ENCODE measurements at places on chromosomes 1 and 21.
A peak's percentile ranks its signal among the peaks of the same experiment; 100 is the strongest.

- no peak for DNase-seq
Measured at GRCh38 chr1:15262706-15263105, 15.7 kb downstream of the FHAD1 start.

- DNase-seq, result no peak
Measured at GRCh38 chr1:58722967-58723366, 23.1 kb upstream of the MYSM1 start.

GRCh38 chr1:197632651-197633050 is 142.6 kb downstream of the DENND1B start:
- DNase-seq, result peak; percentile 45

GRCh38 chr1:59183749-59184317 is 113.1 kb upstream of the FGGY start:
- no peak for DNase-seq

DNA sequence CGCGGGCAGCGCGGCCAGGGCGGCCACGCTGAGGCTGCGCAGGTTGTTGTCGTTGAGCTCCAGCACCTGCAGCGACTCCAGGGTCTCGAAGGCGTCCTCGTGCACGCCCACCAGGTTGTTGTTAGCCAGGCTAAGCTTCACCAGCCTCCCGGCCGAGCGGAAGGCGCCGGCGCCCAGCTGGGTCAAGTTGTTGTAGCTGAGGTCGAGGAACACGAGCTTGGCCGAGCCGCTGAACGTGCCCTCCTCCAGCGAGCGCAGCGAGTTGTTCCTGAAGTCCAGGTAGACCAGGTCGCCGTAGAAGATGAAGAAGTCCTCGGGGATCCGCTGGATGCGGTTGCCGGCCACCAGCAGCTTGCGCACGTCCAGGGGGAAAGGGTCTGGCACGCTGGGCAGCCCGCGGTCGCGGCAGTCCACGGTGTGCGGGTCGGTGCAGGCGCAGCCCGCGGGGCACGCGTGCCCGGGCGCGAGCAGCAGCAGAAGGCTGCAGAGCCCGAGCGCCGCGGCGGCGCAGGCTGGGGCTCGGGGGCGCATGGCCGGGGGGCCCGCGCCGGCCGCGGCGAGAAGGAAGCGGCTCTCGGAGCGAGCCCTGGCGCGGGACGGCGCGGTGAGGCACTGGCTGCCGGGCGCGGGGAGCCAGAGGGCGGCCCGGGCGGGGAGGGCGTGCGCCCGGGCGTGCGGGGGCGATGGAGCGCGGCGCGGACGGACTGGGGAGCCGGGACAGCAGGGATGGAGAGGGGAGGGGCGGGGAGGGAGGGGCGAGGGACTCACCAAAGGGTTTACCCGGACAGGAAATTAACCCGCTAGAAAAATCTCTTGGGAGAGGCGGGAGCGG is 524 bp downstream of the LRRC38 start:
- DNase-seq, result no peak

DNA sequence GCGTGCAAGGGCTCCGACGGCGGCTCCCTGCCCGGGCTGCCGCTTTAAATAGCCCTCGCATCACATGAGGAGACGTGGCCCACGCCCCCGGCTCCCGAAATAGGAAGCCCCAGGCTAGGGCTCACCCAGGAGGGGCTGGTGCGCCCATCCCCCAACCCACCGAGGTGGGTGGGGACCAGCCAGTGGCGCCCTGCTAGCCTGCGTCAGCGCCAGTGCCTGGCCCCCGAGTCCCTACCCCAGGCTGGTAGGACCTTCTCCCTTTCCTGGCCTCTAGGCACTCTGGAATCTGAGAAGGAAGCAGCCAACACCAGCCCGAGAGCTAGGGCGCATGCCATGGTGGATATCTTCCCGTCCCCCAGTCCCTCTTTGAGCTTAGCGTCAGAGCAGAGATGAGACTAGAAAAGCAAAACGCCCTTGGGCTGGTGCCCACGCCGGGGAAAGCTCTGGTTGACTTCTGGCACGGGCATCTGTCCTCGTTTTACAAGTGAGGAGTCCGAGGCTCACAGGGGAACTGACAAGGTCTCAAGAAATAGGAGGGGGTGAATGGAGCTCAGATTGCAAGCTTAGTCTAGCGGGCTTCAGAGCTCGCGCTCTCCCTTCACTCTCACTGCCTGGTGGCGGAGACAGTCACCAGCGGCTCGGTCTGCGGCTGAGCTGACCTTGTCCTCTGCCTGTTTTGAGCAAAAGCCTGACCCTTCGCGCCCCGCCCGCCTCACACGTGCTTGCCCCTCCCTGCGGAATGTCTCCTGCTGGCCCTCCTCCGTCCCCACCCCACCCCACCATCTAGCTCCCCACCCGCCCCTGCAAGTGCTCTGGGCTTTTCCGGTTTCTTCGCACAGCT is at the start of gene FABP3:
Gene FABP3, minus strand, starts transcription at position 21 of the 841 bp plus-strand sequence. CDS start 62 bp downstream, outside the sequence.
- DNase-seq, result no peak

GRCh38 chr1:173742203-173742886 is 27.6 kb downstream of the KLHL20 start:
- DNase-seq, result no peak

GRCh38 chr1:75600781-75601180 is 10.1 kb downstream of the SLC44A5 start:
- DNase-seq, result no peak

GRCh38 chr1:71593523-71593922 is 512.7 kb upstream of the ZRANB2 start:
- DNase-seq, result peak; percentile 67

- DNase-seq, result peak; percentile 98
Measured at GRCh38 chr1:155172732-155173477, at the start of gene KRTCAP2. Gene KRTCAP2 (minus strand): TSS chr1:155173304. CDS start chr1:155173224, 80 bp downstream.

DNA sequence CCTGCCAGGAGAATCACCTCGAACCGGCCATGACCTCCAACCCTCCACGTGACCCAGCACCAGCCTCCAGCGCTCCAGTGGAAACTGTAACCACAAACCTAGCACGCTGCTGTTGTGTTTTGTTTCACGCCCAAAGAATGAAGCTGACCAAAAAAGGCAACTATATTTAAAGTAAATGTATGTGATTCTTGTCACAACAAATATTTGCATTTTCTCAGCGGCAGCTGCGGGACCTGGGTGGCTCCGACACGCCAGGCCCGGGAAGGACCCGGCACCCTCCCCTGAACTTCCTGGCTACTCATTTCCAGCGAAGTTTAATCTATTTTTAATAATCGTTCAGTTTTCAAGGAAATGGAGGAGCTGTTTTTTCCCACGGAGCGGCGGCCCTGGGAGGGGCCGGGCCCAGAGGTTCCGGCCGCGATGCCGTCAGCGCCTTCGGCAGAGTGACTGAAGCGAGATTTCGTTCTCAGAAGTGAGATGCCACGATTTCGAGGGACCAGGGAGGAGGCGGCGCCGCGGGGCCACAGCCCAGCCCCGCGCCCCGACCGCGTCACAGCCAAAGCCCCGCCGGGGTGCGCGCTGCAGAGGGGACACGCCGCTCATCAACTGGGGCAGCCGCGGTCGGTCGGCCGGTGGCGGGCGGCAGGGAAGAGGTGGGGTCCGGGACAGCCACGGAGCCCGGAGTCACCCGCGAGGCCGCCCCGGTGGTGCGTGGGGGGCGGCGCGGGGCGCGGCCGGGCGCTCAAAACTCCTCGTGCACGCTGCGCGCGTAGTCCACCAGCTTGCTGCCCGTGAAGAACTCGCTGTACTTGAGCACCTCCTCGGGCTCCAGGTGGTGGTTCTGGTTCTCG is 3.0 kb upstream of the TNFRSF4 start:
- no peak for DNase-seq

DNA sequence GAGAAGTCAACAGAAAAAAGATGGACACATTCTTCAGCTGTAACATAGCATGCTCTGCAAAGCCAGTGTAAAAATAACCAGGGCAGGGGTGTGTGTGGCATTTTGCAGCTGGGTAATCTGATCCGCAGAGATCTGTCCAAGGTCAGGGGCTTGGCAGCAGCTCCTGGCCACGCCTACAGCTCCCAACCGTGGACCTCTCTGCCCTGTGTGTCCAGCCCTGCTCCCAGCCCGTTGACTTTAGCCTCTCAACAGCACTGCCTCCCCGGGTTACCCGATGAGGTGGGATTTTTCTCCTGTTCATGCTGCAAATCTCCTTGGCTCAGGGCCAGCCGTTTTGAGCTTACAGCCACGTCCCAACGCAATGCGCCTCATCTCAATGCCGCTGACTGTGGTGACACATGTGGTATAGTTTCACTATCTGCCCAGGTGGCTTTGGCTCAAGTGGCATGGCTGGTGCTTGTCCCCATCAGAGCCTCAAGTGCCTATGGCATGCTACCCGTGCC is 68.1 kb downstream of the VWA5B1 start:
- DNase-seq, result no peak

- no peak for DNase-seq
Measured at GRCh38 chr1:186178426-186179043, 196.5 kb downstream of the TPR start.

GRCh38 chr1:31617218-31617915 is at the start of gene HCRTR1:
Gene HCRTR1 (plus strand): TSS chr1:31617689. CDS start chr1:31619193, 1,504 bp downstream.
- DNase-seq, result no peak

GRCh38 chr21:33374450-33375096 is 28.6 kb upstream of the IFNGR2 start:
- peak; percentile 95 for DNase-seq

DNA sequence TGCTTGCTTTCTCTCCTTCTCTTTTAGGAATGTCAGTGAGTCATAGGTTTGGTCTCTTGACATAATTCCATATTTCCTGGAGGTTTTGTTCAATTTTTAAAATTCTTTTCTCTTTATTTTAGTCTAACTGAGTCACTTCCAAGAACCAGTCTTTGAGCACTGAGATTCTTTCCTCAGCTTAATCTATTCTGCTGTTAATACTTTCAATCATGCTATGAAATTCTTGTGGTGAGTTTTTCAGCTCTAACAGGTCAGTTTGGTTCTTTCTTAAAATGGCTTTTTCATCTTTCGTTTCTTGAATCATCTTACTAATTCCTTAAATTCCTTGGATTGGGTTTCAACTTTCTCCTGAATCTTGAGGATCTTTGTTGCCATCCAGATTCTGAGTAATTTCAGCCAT is 321.0 kb downstream of the PTBP2 start:
- DNase-seq, result no peak

DNA sequence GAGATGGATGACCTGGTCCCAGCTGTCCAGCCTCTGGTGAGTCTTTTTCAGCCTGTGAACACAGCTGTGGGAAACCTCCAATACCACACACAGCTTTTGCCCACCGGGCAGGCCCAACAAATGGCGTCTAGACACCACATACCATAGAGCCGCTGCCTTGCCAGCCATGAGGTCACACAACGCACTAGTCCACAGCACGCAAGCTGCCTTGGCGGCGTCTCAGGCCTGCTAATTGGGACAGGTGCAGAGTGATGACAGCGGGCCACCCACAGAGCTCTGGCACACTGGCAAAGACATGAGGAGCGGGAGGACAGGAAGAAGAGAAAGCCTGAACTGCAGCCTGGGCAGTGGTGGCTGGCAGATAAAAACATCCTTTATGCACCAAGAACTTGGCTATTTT is 125.5 kb downstream of the ADAMTS1 start:
- no peak for DNase-seq

DNA sequence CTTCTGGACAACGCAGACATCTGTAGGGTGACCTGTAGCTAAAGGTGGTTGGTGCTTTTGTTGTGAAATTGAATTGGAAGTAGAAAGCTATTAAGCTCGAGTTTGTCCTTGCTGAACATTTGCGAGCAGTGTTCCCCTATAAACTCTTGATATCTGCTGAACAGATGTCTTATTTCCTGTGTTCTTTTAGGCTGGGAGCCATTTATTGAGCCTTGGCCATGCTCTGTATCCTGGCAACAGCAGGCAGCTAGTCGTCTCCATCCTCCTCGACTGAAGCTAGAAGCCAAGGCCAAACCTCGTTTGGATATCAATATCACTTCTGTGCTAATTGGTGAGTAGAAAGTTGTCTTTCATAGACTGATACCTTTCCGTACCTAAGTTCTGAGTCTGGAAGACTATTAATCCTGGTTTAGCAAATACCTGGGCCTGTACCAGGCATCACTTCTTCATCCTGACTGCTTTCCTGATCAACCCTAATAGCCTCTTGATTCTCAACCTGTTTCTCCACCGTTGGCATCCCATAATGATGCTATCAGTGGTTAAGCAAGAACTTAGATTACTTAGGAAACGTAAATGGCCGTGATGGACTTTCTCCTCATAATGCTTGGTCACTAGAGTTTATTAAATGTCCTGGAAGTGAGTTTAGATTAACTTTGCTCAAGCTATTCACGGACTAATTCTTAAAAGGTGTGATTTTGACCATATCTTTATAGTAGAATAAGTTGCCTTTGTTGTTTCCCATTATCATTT is 103.4 kb downstream of the VPS13D start:
- DNase-seq, result no peak

- DNase-seq, result no peak
Measured at GRCh38 chr1:10744654-10745238, 51.7 kb downstream of the CASZ1 start.

GRCh38 chr21:20822666-20823065 is 175.5 kb upstream of the NCAM2 start:
- no peak for DNase-seq

- no peak for DNase-seq
Measured at GRCh38 chr1:64848136-64848535, 103.3 kb downstream of the RAVER2 start.

DNA sequence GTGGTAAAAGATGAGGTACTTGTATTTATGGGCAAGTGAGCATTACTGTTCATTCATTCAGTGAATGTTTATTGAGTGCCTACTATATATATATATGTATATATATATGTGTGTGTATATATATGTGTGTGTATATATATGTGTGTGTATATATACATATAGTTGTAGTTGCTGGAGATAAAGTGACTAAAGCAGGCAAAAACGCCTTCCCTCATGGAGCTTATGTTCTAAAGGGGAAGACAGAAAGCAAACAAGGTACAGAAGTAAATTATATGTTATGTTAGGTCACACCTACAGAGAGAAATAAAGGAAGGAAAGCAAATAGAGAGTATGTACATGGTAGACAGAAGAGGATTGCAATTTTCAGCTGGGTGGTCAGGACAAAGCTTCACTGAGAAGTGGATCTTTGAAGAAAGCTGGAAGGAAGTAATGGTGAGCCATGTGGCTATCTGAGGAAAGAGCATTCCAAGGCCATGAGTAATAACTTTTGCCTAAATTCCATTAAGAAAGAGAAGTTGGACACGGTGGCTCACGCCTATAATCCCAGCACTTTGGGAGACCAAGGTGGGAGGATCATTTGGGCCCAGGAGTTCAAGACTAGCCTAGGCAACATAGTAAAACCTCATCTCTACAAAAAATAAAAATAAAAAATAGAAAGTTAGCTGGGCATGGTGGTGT is 33.5 kb upstream of the KLF17 start:
- no peak for DNase-seq

GRCh38 chr1:205510951-205511330 is 6.5 kb downstream of the CDK18 start:
- no peak for DNase-seq

- peak; percentile 77 for DNase-seq
Measured at GRCh38 chr1:112794654-112795239, 79.6 kb upstream of the PPM1J start.

- no peak for DNase-seq
Measured at GRCh38 chr1:14592004-14592631, 6.4 kb upstream of the KAZN start.

- no peak for DNase-seq
Measured at GRCh38 chr1:63864224-63864641, 90.4 kb downstream of the ROR1 start.

DNA sequence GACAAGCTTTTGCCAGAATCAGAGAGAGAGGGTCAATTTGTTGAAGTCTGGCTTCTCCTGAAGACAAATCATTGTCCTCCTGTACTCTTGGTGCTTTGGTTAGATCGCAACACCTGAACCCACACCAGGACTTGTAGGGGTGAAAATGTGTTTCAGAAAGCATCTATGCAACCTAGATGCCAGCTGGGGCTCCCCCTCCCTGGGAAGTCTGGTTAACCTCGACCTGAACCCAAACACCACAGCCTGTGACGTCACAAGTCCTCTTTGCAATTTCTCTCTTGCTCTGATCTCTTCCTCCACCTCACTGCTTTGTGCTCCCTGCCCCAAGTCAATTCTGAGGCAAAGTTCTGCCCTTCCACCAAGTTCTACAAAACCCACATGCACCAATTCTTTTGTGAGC is 42.8 kb upstream of the USP24 start:
- DNase-seq, result no peak

All from OCI-M1 (cell line).